ENCODE measurements at places on chromosomes 2 and 18.

GRCh38 chr2:54638103-54638502 lies 85.4 kb upstream of the EML6 start:
- DNase-seq, result no peak

DNA sequence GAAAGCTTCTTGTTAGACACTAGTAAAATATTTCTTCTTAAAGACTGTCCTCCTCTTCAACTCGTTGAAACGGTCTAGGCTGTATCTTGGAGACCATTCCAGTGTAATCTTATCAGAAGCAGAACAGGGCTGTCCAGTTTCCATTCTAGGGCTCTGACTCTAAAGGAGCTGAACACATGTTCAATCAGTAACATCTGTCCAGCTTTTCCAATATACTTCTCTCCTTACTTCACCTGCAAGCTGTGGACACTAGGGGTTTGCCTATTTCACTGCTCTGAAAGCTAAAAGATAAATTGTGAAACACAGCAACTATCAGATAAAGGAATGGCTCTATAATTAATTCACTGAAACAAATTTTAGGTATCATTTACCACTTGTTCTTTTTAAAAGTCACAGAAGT lies 73.8 kb downstream of the ZNF385B start:
- no peak for DNase-seq

DNA sequence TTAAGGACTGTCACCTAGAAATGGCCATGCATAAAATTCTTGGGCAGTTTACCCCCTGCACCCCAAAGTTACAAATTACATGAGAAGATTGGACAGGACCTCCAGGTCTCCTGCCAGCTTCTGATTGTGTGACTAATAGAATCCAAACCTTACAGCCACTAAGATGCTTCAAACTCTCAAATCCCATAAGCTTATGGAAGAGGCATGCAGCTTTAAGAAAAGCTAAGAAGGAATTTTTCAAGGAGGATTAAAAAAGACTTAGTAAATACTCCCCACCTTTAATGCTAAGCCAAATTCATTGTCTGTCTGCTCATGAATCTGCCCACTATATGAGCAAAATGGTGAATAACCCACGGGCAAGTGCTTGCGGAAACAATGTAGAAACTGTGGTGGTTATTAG lies 86.3 kb downstream of the MAIP1 start:
- no peak for DNase-seq

DNA sequence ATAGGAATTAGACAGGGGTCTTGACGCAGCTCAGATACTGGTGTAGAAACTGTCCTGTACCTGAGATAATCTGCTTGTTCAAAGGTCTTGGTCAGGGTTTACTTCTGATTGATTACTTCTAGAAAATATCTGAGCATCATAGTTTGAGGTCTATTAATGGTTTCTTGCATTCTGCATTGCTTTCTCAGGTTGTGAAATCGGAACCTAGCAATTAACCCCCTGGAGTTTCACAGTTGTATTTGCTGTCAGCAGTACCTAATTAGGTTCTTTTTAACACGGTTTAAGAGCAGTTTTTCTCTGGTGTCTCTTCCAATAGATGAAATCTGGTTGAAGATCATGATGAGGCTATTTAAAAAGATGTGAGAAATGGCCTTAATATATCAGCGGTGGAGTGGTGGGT lies 428.6 kb upstream of the SYT4 start:
- DNase-seq, result no peak

DNA sequence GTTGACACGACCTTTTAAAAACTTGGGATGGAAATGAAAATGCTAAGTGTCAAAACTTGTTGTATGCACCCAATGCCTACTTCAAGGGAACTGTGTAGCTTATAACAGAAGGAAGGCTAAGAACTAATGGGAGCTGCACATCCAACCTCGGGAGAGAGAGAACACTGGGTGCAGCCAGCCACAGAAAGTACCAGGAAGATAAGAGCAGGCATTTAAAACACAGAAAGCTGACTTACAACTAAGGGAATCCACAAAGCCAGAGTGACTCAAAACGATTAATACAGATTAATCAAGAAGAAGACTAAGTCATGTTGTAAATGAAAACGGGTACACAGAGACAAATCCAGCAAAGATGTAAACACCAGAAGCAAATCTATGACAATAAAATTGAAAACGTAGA lies 113.4 kb downstream of the HDAC4 start:
- DNase-seq, result no peak

DNA sequence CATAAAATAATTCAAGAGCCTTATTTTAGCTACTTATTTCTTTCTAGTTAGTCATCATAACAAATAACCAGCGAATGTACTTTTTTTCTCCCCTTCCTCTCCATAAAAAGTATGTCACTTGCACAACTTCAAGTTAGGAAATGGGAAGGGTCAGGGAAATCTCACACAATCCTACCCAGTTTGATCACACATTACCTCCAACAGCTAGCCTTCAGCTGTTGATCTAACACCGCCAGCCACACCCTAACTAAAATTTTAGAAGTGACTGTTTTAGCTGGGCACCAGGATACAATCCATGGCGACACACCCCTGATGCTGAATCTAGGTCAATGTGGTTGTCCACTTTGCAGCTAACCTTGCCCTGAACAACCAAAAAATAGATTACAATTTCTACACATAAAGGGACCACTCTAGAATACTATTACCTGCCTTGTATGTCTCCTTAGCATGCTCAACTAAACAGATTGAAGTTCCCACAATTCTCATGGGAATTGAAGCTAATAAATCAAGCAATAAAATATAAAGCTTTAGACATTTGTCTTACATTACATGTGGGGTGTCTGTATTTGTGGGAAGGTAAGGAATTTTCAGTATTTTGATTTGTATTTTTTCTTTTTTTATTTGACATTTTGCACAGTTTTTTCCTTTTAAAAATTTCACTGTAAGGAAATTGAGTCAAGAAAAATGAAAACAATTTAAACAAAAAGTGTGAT lies 7.3 kb upstream of the COL3A1 start:
- DNase-seq, result no peak

DNA sequence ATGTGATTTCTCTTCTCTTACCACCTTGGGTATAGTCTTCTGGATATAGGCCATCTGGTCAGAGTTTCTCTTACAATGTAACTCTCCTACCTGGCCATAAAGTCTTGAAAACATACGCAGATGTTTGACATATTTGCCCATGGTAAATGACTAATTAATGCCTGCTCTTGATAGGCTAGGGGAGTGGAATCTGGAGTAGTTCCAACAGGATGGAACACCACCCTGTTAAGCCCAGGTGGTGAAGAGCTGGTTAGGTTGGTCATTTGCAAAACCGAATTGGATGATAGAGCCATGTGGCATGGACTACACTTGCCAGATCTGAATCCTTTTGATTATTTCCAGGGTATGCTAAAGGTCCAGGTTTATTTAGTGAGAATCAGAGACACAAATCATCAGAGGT lies 36.5 kb downstream of the HADHB start:
- no peak for DNase-seq

GRCh38 chr2:67346718-67347407 lies 50.3 kb upstream of the ETAA1 start:
- DNase-seq, result peak; percentile 10

DNA sequence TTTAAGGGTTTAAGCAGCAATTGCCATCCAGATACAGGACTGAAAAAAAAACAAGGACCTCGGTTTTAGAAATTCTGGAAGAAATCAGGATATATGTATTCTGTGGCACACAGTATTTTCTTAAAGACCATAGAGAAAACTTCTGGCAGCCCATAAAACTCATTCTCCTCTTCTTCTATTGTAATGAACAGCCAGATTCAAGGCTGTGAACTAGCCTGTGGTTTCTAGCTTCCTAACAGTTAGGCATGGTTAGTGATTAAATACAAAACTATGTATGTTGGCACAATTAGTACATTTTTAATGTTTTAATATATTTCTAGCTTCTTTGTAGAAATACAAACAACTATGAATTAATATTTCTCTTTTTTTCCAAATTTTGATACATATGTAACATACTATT lies 555.7 kb downstream of the DSC3 start:
- DNase-seq, result no peak

DNA sequence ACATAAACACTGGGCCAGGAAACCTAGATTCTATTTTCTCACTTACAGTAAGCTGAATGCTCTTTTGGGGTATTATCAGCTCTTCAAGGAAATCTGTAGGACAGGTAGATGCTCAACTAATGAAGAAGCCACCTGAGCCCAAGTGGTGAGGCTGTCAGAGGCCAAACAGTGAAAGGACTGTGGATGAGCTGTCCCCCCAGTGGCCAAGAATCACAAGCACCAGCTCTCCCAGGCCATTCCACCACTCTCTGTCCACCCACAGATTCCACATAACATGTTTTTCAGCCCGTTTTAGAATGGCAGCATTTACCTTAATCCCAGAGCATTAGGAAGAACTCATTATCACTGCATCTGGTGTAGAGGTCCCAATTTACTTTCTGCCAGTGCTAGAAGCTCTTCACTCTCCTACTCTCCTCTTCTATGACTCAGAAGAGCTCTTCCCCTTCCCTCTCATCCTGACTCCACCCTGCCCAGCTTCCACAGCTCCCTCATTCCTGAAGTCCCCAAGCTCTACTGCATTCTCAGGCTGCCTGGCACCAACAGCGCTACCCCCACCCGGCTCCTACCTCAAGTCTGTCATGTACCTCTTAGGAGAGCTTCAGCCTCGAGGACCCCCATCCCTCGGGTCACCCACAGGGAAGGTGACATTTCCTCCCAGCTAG lies 43.8 kb upstream of the GORASP2 start:
- no peak for DNase-seq

- DNase-seq, result no peak
Observed at GRCh38 chr18:66994790-66995189, 390.9 kb upstream of the CDH19 start.

- no peak for DNase-seq
Observed at GRCh38 chr2:239401881-239402233, 1.0 kb upstream of the HDAC4 start.

GRCh38 chr2:233588400-233588799 lies 21.8 kb upstream of the USP40 start:
- DNase-seq, result no peak

- DNase-seq, result no peak
Observed at GRCh38 chr2:158599609-158600008, 142.9 kb downstream of the PKP4 start.

Measured in H4 (cell line).